ENCODE measurements at places on chromosomes 1 and 21.

GRCh38 chr1:216462066-216462775 is 39.0 kb upstream of the USH2A start:
- DNase-seq = peak; percentile 46

- DNase-seq = peak; percentile 74
Observed at GRCh38 chr1:198056255-198056654, 100.5 kb upstream of the NEK7 start.

GRCh38 chr1:118145721-118146120 is 39.3 kb downstream of the SPAG17 start:
- no peak for DNase-seq

- no peak for DNase-seq
Observed at GRCh38 chr1:72526926-72527325, 244.6 kb upstream of the NEGR1 start.

DNA sequence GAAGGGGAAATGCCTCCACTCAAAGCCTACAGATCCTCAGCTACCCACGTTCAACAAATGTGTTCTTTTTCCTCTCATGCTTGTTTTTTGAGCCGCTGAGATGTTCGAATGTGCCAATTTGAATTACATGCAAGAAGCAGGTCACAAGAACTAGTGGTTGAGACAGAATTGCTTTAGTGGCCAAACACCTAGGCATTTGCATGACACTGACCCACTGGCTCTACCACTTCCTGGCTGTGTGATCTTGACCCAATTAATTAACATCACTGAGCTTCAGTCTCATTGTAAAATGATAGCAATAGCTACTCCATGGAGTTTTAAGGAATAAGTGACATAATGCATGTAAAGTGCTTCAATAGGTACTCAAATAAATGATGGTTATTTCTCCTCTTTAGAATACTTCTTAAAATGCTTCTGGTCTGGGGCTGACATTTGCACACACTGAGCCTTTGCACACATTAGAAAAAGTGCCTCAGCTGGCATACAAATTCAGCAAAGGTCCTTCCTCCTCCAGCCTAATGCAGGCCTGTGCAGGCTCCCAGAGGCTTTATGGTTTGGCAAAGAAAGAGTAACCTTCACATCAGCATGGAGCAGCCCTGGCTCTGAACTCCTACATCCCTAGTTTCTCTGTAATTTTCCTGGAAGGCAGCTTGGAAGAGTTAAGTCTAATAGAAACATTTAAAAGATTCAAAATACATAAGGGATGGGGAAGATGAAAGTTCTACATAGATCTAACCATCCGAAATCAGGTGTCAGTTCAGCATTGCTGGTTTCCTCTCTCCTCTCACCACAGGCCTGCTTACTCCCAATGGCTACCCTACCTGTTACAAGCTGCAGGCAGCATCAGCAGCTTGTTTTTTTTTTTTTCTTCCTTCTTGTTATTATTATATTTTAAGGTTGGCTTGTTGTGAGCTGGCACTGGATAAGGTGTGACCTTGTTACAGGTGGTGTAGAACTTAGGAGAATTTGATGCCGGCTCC is 107.4 kb downstream of the TBX19 start:
- DNase-seq = no peak

- DNase-seq = peak; percentile 26
Observed at GRCh38 chr1:176444286-176444685, 18.7 kb upstream of the PAPPA2 start.

DNA sequence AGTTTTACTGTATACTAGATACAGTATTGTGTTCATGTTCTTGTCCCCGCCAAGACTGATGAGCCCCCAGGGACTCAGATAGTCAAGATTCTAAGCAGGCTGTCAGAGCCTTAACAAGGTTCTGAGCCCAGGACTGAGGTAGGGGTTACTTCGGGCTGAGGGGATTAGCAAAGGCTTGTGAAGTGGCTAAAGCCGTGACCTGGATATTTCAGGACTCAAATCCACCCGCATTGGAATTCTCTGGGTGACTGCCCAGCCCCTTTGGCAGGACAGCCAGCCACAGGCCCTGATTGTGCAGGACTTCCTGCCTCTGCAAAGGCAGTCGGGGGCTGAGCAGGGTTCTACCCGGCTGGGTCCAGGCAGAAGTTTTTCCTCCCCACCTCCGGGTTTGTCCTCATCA is at the start of gene PLA2G5:
PLA2G5 (plus strand) TSS at position 321 of the 400 bp plus-strand sequence. CDS start 14,637 bp downstream, outside the sequence.
- DNase-seq = peak; percentile 16
